ENCODE measurements at places on chromosomes 3 and 15. TPM values are rescaled to one million over a fixed set of nuclear protein-coding genes. Genes with fewer than 3 reads are reported as not detected.

DNA sequence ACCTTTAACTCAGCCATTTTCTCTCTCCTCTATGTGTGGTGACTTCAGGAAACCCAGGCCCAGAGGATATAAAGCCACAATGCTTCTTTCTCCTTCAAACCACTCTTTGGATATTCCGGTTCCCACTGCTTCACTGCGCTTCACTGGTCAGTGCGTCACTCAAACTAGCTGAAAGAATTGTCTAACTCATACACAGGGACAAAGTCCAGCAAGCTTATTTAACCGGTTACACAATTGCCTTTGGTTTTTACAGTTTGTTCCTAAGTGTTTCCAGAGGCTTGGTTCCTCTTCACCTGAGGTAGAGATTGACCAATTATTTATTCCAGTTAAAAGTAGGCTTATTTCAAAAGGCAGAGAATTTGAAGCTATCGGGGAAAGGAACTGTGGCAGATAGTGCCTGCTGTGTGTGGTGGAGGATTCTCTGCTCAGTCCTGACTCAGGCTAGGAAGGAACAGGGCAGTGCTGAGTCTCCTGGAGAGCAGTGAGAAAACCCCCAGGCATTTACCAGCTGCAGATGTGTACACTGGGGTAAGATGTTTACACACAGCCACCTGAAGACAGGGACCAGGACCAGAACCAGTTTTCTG lies at the start of gene HGD:
HGD (minus strand) TSS at position 145 of the 587 bp plus-strand sequence; CDS start at position 17, 128 bp downstream.
- H3K36me3 ChIP-seq, result no peaks in the 10 kb centered on the region
- H3K27ac ChIP-seq, result peak within 1 kb of the TSS; percentile 99
- H3K27me3 ChIP-seq, result no peaks in the 10 kb centered on the region
- DNase-seq, result peak; percentile 97

- H3K4me1 ChIP-seq, result no peaks in the 10 kb centered on the region
- H3K36me3 ChIP-seq, result no peaks in the 10 kb centered on the region
- H3K27ac ChIP-seq, result no peak overlapping the region
- no peak for DNase-seq
- H3K27me3 ChIP-seq, result peaks cover 13% of the 10 kb centered on the region
Measured at GRCh38 chr15:29309139-29309538, 39.5 kb upstream of the NSMCE3 start.

GRCh38 chr3:51675201-51675611 lies 4.2 kb downstream of the TEX264 start:
- H3K36me3 ChIP-seq, result peaks cover 8% of the 10 kb centered on the region
- no peaks in the 10 kb centered on the region for H3K27me3 ChIP-seq

DNA sequence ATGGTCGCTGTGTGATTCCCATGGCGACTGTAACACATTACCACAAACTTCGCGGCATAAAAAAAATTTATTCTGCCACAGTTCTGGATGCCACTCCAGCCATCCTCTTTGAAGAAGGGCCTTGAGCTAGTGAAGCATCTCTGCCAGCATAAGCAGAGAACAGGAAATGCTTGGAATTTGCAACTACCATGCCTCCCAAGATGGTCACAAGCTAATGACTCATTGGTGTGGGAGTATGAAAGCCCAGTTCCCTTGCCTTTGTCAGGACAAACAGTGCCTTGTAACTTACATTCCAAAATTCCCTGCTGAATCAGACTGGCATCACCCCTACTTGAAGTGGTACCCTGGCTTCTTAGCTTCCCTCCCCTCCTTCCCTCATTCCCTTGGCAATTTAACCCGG lies 129.7 kb downstream of the PROS1 start:
- DNase-seq, result no peak
- no peaks in the 10 kb centered on the region for H3K4me1 ChIP-seq
- no peaks in the 10 kb centered on the region for H3K36me3 ChIP-seq
- H3K27me3 ChIP-seq, result no peaks in the 10 kb centered on the region
- no peak overlapping the region for H3K27ac ChIP-seq

DNA sequence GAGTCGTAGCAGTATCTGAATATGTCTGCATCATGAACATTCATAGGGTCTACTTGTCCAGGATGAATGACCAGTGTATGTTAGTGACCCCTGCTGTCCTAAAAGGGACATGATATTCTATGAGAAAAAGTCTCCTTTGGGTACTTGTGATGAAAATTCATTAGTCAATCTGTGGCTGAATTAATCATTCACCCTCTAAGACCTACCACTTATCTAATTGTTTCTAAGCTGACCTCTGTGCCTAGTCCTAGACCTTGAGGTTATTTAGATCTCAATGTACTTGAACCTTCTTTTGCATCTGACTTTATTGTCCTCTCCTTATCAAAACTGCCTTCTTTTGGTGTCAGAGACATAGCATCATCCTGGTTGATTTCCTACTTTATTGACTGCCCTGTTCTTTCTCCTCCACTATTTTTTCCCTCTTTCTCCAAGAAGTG lies 799.3 kb downstream of the DIPK2A start:
- DNase-seq, result peak; percentile 32
- H3K27me3 ChIP-seq, result no peaks in the 10 kb centered on the region
- no peaks in the 10 kb centered on the region for H3K4me1 ChIP-seq
- H3K4me3 ChIP-seq, result no peak overlapping the region
- no peak overlapping the region for H3K27ac ChIP-seq
- no peaks in the 10 kb centered on the region for H3K36me3 ChIP-seq

GRCh38 chr15:69957175-69957574 lies 140.5 kb downstream of the TLE3 start:
- no peaks in the 10 kb centered on the region for H3K36me3 ChIP-seq
- no peak for DNase-seq
- H3K4me3 ChIP-seq, result no peak overlapping the region
- H3K27me3 ChIP-seq, result peaks cover 14% of the 10 kb centered on the region
- H3K27ac ChIP-seq, result no peak overlapping the region
- no peaks in the 10 kb centered on the region for H3K4me1 ChIP-seq

Gene FRMD4B
- 4.4 TPM for total RNA-seq

Gene NR2E3
- total RNA-seq, result not detected

All from HepG2 (cell line).